Chondrocyte (in vitro differentiated cells): ENCODE measurements at places on chromosomes 5 and 9. TPM values are rescaled to one million over a fixed set of nuclear protein-coding genes. Genes with fewer than 3 reads are reported as not detected.

DNA sequence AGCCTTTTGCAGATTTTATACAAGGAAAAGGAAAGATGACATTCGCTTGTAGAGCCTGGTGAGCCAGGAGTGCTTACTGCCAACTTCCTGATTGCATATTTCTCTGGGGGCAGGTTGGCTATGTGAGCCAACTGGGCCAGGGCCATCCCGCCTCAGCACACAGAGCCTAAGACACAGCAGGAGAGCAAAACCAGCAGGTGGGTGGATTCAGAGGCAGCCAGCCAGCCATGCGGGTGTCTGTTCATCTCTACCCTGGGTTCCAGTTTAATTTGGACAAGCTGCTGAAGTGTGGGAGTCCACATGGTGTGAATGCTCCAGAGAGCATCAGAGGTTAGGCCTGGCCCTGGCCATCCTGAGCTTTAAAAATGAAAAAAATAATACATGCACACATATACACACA lies 291.4 kb downstream of the ARHGEF28 start:
- DNase-seq, result no peak

GRCh38 chr5:78500871-78501270 lies 140.5 kb downstream of the SCAMP1 start:
- DNase-seq, result no peak

GRCh38 chr5:178388386-178389025 lies 155.9 kb upstream of the PHYKPL start:
- DNase-seq, result peak; percentile 40

DNA sequence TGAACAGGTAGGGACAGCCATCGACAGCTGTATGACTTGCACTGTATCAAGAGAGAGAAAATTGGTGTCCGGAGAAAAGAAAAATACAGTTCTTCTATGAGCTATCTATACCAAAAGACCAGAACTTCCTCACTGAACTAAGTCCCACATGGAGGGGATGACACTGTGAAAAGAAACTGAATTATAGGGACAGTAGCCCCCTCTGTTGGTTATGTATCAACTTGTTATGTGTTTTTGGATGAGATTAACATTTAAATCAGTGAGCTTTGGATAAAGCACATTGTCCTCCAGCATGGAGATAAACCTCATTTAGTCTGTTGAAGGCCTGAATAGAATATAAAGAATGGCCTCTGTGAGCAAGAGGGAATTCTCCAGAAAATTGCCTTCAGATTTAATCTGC lies 176.6 kb upstream of the SH3GL2 start:
- no peak for DNase-seq

- DNase-seq, result no peak
Measured at GRCh38 chr5:173458828-173459609, 130.8 kb upstream of the STC2 start.

GRCh38 chr9:119968836-119969707 lies 599.8 kb upstream of the BRINP1 start:
- DNase-seq, result no peak

DNA sequence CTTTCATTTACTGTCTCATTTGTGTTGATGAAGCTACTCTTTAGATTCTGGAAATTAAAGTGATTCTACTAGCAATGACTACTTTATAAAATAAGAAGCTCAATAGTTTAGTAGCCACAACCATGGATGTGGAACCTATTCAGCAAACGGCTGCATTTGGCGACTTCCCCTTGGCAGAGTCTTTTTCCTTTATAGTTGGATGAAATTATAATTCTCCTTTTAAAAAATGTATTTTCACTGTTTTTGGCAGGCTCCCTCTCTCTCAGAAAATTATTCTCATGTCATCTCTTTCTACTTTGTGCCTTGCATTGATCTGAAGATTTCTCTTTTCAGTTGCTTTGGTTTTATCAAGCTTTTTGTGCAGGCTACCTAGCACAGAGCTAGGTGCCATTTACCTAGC lies 50.6 kb upstream of the KCNN2 start:
- no peak for DNase-seq

DNA sequence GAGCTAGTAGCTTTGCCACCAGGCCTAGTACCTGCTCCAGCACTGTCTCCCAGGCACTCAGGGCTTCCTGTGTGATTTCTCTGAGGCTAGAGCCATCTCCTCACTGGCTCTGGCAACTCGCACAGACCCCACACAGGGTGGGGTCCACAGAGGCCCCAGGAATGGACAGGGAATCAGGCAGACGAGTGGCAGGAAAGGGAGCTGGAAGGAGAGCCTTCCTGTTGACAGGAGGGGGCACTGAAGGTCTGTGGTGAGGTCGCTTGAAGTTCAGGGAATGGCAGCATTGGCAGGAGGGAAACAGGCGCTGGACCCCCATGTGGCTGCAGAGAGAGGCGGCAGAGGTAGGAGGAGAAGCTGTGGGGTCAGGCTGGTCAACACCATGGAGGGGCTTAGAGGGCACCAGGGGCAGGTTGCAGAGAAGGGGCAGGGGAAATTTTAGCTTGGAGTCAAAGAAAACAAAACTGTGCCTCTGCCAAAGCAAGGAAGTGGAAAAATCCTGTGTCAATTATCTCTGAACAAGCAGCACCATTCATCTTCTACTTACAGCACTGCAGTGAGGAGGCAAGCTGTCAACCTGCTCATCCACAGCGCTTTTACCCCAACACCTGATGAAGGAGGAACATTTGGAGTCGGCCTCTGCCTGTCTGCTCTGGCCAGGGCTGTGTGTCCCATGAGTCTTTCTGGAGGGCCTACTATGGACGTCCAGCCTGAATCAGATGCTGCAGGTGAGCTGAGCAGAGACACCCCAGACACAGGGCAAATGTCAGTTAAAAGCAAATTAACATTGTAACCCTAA lies 270.2 kb downstream of the FSTL4 start:
- DNase-seq, result no peak

GRCh38 chr9:113577525-113578261 lies 114.2 kb downstream of the RGS3 start:
- DNase-seq, result peak; percentile 61

DNA sequence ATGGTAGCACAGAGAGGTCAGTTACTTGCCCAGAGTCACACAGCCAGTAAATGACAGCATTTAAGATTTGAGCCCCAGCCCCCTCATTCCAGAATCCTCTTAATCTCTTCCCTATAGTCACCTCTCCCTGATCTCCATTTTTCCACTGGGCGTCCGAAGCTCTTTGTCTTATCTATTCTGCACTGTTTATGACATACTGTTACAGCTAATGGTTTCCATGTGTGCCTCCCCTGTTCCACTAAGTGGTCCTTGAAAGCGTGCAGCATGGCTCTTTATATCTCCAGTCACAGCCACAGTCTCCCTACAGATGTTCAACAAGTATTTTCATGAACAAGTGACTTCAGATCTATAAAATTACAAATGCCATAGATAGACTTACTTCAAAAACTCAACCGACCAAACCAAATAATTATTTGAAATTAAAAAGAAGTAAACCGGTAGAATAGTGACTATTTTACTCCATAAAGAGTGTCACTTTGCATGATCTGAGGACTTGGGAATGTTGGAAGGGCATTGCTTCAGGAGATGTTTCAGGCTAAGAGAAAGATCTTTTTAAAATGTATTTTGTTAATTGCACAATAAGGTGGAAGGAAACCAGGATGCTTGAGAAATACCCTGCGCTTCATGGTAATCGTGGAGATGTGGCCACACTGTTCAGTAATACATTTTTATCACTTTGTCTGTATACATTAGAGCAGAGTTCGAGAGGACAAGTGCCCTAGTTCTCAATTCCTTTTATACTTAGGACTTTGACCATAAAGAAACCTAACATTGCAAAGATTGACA lies 237.2 kb downstream of the FBXL7 start:
- DNase-seq, result no peak

- DNase-seq, result no peak
Measured at GRCh38 chr5:61270510-61271165, 61.4 kb upstream of the ZSWIM6 start.

GRCh38 chr9:124190761-124191160 lies 67.0 kb upstream of the NEK6 start:
- DNase-seq, result no peak

DNA sequence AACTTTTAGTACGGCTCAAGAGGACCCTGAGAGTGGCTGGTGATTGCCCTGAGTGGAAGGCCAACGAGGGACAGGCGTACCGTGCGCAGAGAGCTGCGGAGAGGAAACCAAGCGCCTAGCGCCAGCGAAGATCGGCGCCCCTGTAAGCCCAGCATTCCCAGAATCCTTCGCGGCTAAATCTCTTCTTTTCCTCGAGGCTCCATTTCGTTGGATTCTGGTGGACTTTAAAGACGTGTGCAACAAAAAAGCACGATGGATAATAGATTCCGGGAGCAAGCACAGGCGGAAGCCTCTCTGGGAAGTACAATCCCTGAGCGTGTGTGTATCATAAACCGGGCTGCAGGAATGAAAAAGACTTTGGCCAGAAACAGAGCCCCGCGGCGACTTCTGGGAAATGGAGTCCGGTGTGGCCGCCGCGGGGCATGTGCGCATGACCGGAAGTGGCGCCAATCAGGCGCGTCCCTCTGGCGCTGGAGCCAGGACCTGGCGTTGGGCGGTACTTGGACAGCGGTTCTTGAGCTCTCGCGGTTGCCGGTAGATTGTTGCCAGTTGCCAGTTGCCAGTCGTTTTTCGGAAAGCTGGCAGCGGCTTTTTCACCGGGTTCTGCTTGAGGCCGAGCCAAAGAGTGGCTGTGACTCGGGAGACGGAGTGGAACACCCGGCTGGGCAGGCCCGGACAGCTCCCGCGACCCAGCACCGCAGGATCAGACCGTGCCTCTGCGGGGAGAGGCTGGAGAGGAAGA lies at the start of gene ZNF79:
TSS of gene ZNF79 (plus strand) at position 449 of the 742 bp plus-strand sequence. CDS start 406 bp downstream, outside the sequence.
- peak; percentile 98 for DNase-seq

- no peak for DNase-seq
Measured at GRCh38 chr5:19886123-19886917, 101.7 kb downstream of the CDH18 start.

DNA sequence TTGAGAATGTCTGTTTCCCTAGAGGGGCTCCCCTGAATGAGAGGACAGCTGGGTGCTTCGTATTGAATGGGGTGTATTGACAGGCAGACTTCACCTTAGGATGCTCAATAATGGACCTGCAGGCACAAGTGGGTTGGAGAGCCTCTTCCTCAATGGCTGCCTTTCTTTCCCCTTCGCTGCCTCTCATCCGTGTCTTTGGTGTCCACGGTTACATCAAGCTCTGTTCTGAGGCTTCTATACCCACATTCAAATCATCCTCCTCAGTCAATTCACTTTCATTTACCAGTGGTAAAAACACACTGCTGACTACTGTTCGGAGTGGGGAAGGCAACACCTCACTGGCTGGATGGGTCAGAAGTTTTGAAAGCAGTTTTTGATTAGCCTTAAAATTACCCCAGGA lies 20.6 kb downstream of the LIX1 start:
- DNase-seq, result no peak

- DNase-seq, result no peak
Measured at GRCh38 chr5:102888483-102888882, 133.4 kb downstream of the PAM start.

- DNase-seq, result no peak
Measured at GRCh38 chr5:67299231-67299735, 102.7 kb upstream of the CD180 start.

- no peak for DNase-seq
Measured at GRCh38 chr9:27535701-27536118, 6.1 kb upstream of the MOB3B start.

DNA sequence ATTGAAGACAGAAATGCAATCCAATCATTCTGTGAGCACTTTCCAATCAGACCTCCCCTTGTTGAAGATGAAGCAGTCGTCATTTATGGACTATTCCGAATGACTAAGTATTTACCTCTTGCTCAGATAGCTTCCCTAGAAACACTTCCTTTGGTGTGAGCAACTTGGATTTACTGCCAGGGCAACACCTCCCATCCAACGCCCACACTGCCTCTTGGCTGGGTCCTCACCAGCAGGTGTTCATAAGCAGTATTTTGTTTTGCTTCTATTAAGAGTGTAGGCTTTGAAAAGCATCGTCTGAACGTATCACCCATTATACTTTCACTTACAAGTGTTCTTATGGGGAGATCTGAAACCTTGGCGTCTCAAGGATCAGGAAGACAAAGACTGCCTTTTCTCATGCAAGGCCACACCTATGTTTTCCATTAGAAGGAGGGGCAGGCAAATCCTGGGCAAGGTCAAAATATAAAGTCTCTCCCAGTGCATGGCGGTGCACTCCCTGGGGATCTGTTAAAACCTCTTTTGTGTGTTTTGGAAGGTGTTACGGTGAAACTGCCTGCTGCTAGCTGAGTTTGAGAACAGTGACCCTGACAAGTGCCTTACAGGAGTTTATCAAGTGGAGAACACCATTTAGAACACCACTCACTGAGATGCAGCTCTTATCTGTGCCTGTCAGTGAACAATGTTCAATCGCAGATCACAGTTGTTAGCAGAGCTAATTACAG lies 10.6 kb upstream of the MARCHF3 start:
- DNase-seq, result no peak

DNA sequence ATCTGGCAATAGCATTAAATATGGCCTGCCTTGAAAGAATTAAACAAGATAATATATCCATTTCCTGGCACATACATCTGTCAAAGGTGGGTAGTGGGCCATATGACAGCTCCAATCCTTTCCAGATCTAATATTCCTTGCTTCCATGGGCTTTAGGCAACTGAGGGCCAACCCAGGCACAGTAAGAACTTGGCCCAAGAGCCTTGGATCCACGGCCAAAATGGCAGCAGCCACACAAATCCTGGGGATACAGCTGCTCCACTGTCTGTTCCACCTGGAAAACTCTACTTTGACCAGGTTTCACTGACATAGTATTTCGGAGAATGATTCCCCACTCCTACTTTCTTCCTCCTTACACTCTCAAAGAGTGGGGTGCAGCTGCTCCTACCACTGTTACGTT lies 13.3 kb downstream of the HAVCR1 start:
- no peak for DNase-seq

DNA sequence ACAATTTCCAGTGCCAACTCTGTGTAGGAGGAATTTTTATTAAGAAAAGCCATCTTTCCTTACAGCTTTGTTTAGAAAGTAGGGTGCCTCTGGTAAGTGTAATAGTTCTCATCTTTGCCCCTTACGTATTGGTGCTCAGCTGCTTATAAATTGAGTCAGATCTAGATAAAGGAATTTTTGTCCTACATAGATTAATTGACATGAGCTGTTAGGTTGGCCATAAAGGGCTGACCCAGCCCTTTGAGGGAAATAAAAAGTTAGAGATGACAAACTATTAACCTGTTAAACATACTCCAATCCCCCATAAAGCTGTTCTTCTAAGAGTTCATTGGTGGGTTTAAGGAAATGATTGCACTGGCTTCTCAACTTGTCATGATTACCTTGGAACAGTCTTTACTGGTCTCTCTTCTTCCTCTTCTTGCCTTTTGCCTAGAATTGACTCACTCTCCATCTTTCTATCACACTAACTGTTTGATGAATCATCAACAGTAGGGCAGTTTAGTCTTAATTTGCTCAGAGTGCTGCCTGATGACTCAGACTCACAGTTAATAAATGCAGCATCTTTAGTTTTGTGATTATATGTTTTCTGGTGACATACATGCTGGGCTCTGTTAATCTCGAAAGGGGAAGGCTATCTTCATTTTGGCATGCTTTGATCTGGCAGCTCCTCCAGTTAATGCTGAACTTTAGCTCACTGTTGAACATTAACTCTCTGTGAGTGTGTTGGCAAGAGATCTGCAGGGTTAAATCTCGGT lies 51.7 kb downstream of the ARHGAP26 start:
- no peak for DNase-seq

GRCh38 chr9:27967210-27967609 lies 393.9 kb upstream of the C9orf72 start:
- no peak for DNase-seq

CNTLN gene
- total RNA-seq, result 7.6 to 10.9 TPM (median 7.8 TPM) in 3 replicates

FBXW5 gene
- total RNA-seq, result 79.2 to 87.5 TPM (median 84.3 TPM) in 3 replicates

SLC6A18 gene
- not detected in 3 replicates for total RNA-seq

SNCAIP gene
- 1.2 to 2.6 TPM (median 1.6 TPM) in 3 replicates for total RNA-seq

OR13C5 gene
- total RNA-seq, result not detected in 3 replicates

F2RL1 gene
- 1.2 to 1.9 TPM (median 1.9 TPM) in 3 replicates for total RNA-seq

GNA14 gene
- 0.13 to 0.22 TPM in 2 of 3 replicates, not detected in the other for total RNA-seq

ADAMTS16 gene
- total RNA-seq, result 6.5 to 12.8 TPM (median 12.5 TPM) in 3 replicates

PSAT1 gene
- 45.0 to 302 TPM (median 299 TPM) in 3 replicates for total RNA-seq

ARHGEF37 gene
- 5.8 to 16.8 TPM (median 6.0 TPM) in 3 replicates for total RNA-seq
